NCI-H526 treated with DMSO at 0.1 percent for 48 hours (cell line): ENCODE measurements at places on chromosomes 12 and 14.
A peak's percentile ranks its signal among the peaks of the same experiment; 100 is the strongest.

GRCh38 chr12:9718968-9719367 is 13.9 kb downstream of the CLECL1 start:
- DNase-seq = no peak

GRCh38 chr12:45257185-45257930 is 41.5 kb downstream of the ANO6 start:
- no peak for DNase-seq

DNA sequence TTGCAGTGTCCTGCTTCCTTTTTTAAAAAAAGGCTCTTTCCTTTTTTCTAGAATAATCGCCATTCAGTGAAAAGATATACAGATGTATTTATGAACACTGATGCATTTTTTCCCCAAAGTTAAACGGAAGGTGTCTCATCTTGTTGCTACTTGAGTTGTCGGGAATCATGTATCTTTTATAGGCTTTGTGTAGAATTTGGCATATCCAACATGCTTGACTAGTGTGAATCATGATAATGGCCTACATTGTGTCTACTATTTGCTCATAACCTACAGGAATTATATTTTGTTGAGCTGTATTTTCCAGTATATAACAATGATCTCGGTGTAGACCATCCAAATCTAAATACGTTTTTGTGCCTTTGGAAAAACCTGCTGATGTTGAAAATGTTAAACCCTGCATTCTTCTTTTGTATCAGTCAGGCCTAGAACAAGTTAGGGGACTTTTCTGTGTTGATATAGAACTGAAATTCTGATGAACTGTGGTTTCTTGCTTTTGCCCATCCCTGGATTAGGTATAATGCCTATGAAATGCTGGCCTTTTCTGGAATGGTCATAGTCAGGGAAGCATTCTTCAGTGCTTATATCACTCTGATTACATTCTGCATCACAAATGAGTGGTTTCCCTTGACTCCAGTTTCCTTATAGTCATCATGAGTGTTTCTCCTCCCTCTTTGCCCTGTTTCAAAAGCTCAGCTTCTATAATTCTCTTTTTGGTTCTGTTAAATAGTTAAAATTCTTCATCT is 10.8 kb downstream of the BMAL2 start:
- no peak for DNase-seq

- no peak for DNase-seq
Observed at GRCh38 chr14:105840266-105841021, 314.1 kb downstream of the TMEM121 start.

- DNase-seq = no peak
Observed at GRCh38 chr12:62914443-62915203, 20.3 kb downstream of the PPM1H start.

- no peak for DNase-seq
Observed at GRCh38 chr12:24719293-24719721, 229.6 kb downstream of the BCAT1 start.

- no peak for DNase-seq
Observed at GRCh38 chr12:21438643-21439042, 1.2 kb downstream of the PYROXD1 start.

DNA sequence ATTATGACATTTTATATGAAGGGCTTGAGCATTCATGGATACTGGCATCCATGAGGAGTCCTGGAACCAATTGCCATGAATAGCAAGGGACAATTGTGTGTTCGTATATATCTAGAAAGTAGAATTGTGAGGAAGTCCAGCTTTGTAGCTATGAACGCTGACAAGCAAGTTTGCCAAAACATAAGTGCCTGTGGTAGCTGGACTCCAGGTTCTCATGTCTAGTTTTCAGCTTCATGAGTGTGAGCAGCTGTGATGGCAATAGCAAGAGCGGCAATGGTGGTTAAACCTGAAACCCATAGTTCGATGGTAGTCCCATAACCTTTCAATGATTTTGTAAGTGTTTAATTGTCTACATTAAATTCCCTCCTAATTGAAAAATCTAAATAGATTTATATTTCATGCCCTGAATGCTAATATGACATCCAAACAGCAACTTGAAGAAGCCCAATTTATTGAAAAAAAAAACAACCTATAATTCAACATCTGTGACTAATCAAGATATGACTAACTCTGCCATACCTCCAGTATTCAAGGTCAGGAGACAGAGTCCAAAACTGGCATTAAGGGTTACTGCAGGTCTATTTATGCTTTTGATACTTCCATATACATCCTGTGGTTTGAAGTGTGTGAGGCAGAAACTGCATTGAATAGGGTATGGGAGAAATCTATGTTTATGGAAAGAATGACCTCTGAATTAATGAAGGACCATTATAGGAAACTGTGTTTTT is 50.3 kb upstream of the PCED1B start:
- no peak for DNase-seq

GRCh38 chr12:131553096-131553777 is 157.7 kb upstream of the SFSWAP start:
- DNase-seq = no peak

DNA sequence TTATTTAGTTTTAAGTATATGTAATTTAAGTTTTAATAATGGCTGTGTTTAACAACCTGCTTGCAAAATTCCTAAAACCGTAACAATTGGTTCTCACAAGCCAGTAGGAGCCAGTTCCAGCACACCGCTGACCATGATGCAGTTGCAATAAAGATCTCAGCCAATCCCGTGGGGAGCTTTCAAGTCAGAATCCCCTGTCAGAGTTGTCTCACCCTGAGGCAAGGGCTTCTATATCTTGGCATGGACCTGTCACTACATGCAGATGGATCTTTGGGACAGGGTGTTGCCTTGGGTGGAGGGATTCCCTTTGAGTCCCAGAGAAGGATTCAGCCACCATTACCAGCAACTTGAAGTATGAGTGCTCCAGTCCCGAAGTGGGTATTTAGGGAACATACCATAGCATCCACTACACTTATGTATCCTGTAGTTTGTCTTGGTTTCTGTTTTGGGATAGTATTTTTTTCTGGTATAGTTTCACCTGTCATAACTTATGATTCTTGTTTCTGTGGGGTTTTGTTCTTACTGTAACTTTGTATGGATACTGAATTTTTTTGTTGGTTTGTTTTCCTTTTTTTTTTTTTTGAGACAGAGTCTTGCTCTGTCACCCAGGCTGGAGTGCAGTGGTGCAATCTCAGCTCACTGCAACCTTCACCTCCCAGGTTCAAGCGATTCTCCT is 30.1 kb upstream of the LIMA1 start:
- no peak for DNase-seq

DNA sequence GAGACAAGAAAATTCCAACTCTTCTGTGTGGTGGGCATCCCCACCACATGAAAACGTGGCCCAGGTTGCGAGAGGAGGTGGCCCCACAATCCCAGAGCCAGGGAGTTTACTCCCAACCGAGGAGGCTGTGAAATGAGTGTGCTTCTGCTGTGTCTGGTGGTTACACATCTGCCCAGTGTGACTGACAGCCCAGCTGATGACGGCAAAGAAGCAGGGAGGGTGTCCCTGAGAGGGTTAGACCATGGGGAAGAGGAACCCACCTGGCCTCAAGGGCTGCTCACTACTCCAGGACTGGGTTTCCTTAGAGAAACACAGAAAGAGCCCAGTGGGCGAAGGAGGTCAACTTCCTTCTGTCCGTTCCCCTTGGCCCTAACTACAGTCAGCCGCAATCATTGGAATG is 24.6 kb downstream of the ZFP36L1 start:
- no peak for DNase-seq

GRCh38 chr14:31855262-31855661 is 221.8 kb upstream of the ARHGAP5 start:
- DNase-seq = no peak

GRCh38 chr12:66915306-66915904 is 236.5 kb upstream of the GRIP1 start:
- no peak for DNase-seq

- DNase-seq = no peak
Observed at GRCh38 chr12:71780237-71780822, 25.7 kb downstream of the RAB21 start.

DNA sequence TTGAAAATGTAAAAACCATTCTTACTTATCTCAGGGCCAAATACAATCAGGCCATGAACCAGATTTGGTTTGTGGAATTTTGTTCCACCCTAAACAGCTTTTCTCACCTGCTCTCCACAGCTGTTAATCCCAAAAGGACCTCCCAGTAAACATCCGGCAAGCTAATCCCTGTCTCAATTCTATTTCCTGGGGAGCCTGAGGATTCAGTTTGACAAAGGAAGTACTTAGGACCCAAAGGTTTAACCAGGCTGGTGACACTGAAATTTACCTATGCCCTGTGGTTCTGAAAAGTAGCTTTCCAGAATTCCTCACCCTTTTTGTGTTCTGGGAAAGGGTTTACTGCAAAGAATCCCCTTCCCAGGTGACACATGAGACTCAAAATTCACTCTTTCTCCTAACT is 15.0 kb downstream of the CAPZA3 start:
- DNase-seq = no peak

DNA sequence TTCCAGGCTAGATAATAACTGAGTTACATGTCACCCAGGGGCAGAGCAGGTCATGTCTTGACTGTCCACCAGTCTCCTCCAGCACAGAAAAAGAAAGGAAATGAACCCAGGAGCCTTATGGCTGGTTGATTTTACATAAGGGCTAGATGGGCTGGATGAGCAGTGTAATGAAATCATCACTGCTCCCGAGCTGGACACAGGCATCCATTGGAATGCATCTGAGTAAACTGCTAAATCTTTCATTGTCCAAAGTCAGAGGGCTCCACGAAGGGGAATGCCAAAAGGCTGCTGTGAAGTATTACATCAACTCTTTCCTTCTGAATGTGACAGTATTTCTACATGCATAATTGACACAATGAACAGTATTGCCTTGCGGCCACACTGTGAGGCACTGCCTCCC is 30.1 kb upstream of the TSPAN11 start:
- no peak for DNase-seq

GRCh38 chr12:116920939-116921338 is 10.2 kb downstream of the FBXW8 start:
- no peak for DNase-seq

- no peak for DNase-seq
Observed at GRCh38 chr14:49984424-49984823, 91.5 kb downstream of the ARF6 start.

GRCh38 chr12:53999559-54000115 is 324 bp upstream of the HOXC9 start:
- DNase-seq = no peak

DNA sequence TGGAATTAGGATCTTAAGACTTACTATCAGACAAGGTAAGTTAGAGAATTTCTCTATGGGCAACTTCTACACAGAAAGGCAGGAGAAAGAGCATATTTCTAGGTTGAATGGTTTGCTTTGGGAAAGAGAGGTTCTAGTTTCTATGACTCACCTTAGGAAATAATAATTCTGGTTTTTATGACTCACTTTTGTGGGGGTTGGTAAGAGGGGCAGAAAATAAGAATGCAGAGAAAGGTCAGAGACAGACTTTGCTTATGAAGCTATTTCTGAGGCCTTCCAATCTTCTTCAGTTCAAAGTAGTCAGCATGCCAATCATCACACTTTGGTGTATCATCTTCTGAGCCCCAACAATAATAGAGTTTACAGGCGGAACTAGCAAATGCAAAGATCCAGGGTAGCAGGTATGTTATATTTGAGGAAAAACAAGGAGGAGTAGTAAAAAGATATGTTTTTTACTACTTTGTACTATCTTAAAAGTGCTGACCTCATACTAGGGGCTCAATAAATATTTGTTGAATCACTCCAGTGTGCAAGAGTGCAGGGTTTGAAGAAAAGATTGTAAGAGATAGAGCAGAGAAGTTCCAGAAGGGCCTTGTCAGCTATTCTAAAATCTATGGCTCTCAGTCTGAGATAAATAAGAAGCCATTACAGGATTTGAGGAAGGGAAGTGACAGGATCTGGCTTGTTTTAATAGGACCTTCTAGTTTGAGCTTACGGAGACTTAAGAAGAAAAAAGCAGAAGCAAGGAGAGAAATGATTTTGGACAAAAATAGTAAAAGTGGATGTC is 56.7 kb upstream of the LRFN5 start:
- no peak for DNase-seq

DNA sequence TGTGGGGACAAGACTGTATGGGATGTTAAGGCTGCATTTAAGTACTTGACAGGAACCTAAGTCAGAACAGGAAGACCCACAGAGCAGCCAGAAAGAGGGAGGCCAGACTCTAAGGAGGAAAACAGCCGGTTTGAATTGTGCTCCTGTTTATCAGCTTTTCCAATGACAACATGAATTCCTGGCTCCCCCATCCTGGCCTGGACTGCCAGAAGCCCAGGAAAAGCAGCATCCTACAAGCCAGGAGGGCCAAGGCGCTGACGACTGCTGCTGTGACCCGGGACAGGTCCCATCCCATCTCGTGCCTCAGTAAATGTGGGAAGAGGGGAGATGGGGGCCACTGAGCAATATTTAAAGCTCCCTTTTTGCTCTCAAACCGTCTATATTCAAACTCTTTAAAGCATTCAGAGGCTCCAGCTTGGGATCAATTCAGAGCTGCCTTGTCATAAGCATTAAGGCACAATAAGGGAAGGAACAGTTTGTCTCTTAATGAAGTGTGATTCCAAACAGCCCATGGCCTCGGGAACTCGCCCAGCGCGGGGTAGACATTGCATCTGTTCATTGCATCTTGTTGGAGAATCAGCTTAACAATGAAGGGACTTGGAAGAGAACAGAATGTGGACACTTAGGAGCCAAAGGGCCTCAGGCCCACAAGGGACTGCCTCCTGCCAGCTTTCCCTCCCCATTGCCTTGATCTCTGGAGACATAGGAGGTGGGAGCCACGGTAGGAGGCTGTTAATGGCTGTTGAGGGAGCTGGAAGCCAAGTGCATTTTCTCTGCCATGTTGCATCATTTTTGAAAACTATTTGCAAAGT is 49.6 kb downstream of the CMKLR1 start:
- DNase-seq = no peak

DNA sequence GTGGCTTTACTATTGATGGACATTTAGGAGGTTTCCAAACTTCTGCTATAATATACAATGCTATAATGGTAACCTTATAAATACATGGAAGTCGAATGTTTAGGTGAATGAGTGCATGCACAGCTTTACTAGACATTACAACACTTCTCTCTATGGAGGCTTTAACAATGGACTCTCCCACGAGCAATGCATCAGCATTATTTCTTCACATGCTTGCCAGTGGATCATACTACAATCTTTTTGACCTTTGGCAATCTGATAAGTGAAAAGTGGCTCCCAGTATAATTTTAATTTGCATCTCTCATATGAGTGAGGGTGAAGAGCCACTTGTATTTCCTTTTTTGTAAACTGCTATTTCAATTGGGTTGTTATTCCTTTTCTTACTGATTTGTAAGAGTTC is 18.2 kb downstream of the RDH12 start:
- DNase-seq = no peak

- no peak for DNase-seq
Observed at GRCh38 chr14:91244501-91244901, at the start of gene GPR68. Gene GPR68, minus strand, starts transcription at chr14:91244704. Its CDS starts 9,654 bp downstream, at chr14:91235050.

GRCh38 chr12:103331643-103332042 is 164.1 kb downstream of the C12orf42 start:
- no peak for DNase-seq

- peak; percentile 7 for DNase-seq
Observed at GRCh38 chr12:19657732-19658130, 218.4 kb downstream of the AEBP2 start.

- DNase-seq = no peak
Observed at GRCh38 chr14:25667387-25667786, 617.4 kb upstream of the STXBP6 start.

- DNase-seq = no peak
Observed at GRCh38 chr14:104227806-104228205, 89.4 kb downstream of the KIF26A start.
